ENCODE measurements at places on chromosomes 11 and 22. TPM values are rescaled to one million over a fixed set of nuclear protein-coding genes. Genes with fewer than 3 reads are reported as not detected.

OR4A5 gene
- total RNA-seq: not detected

TYR gene
- total RNA-seq: not detected

MS4A7 gene
- not detected for total RNA-seq

CCDC73 gene
- total RNA-seq: 0.19 TPM

UPB1 gene
- total RNA-seq: not detected

GAB4 gene
- total RNA-seq: not detected

RASL10A gene
- not detected for total RNA-seq

GSTT2 gene
- not detected for total RNA-seq

TMEM25 gene
- 32.8 TPM for total RNA-seq

FGF3 gene
- total RNA-seq: not detected

OR10G8 gene
- not detected for total RNA-seq

SMIM35 gene
- total RNA-seq: not detected

PLAAT4 gene
- total RNA-seq: 2.9 TPM

UBTFL1 gene
- total RNA-seq: not detected

MCM5 gene
- total RNA-seq: 86.5 TPM

APOBEC3F gene
- total RNA-seq: 2.1 TPM

APOA4 gene
- total RNA-seq: not detected

TIGD3 gene
- not detected for total RNA-seq

UBQLNL gene
- not detected for total RNA-seq

EFCAB6 gene
- total RNA-seq: 0.21 TPM

OR52N4 gene
- not detected for total RNA-seq

CNIH2 gene
- total RNA-seq: not detected

TEX12 gene
- total RNA-seq: not detected

SLC17A6 gene
- not detected for total RNA-seq

NLRX1 gene
- 21.8 TPM for total RNA-seq

GALNT18 gene
- 40.8 TPM for total RNA-seq

MS4A1 gene
- total RNA-seq: not detected

POTEH gene
- not detected for total RNA-seq

SEZ6L gene
- not detected for total RNA-seq

PATL1 gene
- total RNA-seq: 9.5 TPM

MUC5AC gene
- total RNA-seq: not detected

CABP4 gene
- not detected for total RNA-seq

SLC16A8 gene
- not detected for total RNA-seq

CARS1 gene
- 47.2 TPM for total RNA-seq

SRPRA gene
- 72.8 TPM for total RNA-seq
